ENCODE measurements at places on chromosomes 4 and X. TPM values are rescaled to one million over a fixed set of nuclear protein-coding genes. Genes with fewer than 3 reads are reported as not detected.

DNA sequence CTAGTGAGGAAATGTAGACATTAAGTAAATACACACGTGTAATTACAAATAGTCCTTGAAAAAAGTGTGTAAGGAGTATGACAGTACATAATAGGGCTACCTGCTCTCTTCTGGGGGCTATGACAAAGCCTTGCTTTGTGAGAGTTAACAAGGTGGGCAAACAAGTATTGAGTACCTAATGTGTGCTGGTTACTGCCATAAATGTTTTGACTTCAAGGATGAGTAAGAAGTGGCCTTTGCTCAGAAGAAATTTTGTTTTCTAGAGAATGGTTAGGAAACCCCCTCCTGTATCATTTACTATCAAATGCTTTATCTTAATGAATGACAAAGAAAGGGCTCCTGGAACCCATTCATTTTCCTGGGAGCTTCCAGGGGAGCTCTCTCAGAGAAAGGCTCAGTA lies 167.0 kb upstream of the CASK start:
- no peak for DNase-seq

DNA sequence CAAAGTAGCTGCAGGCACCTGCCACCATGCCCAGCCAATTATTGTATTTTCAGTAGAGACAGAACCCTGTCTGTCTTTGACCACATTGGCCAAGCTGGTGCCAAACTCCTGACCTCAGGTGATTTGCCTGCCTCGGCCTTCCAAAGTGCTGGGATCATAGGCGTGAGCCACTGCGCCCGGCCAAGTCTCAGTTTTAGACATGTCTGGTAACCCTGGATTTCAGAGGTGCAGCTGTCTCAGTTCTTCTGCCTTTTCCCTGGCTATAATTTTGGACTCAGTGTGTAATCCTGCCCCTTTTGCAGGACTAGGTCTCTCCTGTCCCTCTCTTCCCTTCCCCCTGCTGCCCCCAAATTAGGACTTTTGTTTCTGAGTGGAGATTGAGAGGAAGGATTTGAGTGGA lies 46.6 kb downstream of the FAM193A start:
- DNase-seq: no peak

The SLIT2 gene
- total RNA-seq: 0.13 TPM

DNA sequence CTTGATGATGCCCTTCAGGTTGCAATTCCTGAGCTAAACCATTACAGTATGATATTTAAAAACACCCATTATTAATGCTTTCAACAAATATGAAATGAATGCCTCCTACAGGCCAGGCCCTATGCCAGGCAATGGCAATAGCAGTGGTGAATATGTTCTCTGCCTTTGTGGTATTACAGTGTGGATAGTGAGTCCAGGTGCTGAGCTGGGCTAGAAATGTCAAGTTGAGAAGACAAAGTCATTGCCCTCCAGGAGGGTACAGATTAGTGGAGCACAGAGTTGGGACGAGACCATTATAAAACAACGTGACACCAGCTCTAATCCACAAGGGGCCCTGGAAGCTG lies 81.9 kb downstream of the RBM47 start:
- no peak for DNase-seq

DNA sequence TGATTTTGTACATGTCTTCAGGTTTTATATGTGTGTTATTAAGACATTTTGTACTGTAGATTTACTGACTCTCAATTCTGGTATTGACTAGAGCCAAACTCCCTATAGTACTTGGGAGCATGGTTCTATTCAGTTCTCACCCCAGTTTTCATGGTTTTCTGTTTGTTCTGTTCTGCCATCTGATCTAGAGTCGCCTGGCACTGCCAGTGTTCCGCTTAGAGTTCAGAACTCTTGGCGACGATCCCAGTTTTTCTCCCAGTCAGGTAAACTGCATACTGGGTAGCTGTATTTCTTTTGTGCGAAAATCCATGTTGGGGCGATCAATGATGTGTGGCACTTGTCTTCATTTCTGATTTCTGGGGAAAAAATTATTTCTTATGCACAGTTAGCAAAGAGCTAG lies 78.0 kb downstream of the PHOX2B start:
- DNase-seq: no peak

DNA sequence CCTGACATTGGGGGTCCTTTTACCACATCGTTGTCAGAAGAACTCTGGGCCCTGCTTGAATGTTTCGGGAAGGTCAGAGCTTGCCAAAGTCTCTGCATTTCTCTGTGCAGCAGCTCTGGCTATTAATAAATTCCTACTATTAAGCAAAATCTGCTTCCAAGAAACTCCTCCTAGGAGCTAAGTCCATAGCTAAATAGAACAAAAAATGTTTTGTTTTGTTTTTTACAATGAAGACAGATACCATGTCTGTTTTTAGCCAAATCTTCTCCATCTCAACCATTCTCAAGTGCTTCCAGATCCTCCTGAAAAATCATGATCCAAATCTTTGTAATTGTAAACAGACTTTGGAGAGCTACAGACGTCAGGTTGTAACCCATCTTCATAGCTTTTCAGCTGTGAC lies 161.6 kb downstream of the SPATA18 start:
- no peak for DNase-seq

The FRMPD4 gene
- not detected for total RNA-seq

GRCh38 chr4:177339477-177340374 lies 30.1 kb downstream of the NEIL3 start:
- DNase-seq: peak; percentile 43

The TMSB15B gene
- total RNA-seq: 8.3 TPM

The HSFX2 gene
- total RNA-seq: 0.25 TPM

- DNase-seq: no peak
Observed at GRCh38 chr4:35965300-35965699, 279.0 kb downstream of the ARAP2 start.

DNA sequence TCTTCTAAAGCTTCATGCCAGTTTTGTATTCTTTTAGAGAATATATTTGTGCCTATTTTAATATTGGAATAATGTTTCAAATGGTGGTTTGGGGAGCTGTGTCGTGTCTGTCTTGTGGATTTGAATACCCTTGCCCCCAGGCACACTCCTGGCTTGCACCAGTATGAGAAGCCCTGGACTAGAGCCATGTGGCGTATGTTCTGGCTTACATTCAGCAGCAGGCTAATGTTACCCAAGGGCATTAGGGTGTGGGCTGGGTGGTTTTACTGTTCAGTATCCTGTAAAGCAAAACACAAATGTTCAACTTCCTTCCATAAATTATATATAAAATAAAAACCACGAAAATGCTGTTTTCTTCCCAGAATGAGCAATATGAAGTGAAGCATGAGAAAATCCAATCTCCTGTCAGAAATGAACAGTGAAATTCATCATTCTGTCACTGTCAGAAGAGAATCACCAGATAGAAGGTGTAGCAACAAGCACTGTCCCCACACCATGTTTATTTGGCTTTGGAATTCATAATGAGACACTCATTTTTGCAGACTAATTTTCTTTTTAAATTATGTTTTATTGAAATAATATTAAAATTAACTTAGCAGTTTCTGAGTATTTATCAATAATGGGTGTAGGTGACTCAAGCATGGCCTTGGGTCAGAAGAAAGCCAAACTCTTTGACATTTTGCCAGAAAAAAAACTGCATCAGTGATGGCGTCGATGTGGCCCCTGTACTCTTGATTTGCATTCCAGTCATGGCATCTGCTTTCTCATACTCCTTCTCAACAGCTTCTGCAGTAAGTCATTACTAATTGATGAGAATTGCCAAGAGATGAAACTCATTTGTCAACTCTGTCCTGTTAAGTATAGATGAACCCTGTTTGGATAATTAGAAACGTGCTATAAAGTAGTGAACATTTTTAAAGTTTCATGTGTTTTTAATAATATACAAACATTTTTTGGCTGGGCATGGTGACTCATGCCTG lies 43.8 kb downstream of the WWC2 start:
- peak; percentile 25 for DNase-seq

DNA sequence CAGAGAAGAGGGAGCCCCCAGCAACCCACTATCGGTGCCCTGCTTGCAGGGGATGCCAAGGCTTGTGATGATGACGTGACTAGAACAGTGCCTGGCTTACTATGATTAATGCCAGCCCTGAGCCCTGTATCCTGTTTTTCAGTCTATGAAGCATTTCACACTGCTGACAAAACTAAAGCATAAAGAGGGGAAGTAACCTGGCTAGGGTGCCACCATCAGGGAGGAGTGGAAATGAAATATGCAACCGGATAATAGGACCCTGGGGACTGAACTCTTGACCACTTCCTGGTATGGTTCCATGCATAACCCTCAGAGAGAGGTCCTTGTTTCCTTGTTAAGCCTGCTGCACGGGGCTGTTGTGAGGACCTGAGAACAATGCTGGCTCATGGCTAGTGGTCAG lies 50.3 kb downstream of the MED28 start:
- peak; percentile 51 for DNase-seq

The AKAP4 gene
- total RNA-seq: not detected

GRCh38 chr4:102552781-102553180 lies 51.6 kb downstream of the NFKB1 start:
- peak; percentile 69 for DNase-seq

DNA sequence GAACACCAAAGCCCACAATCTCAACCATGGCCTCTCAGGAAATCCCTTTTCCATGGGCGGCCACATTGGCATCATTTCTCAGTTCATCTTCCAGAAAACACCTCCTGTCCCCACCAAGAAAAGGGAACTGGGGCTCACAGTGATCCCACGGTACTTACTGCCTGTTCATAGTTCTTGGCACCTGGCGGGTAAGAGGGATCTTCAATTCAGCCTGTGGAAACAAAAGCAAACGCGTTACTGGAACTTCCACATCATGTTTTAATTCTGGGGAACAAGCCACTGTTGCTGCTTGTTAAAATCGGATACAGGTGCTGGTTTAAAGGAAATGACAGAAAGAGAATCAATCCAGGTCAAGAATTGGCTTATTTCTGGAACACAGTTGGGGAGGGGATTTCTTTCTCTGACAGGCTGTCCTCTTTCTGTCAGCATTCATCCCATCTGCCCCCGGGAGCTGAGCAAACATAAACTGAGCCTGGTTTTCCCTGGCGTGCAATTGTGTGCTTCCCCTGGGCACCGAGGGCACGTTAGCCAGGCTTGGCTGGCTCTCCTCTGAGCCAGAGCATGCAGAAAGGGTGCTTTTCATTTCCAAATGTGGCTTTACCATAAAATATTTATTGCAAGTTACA lies 16.8 kb downstream of the CLNK start:
- no peak for DNase-seq

DNA sequence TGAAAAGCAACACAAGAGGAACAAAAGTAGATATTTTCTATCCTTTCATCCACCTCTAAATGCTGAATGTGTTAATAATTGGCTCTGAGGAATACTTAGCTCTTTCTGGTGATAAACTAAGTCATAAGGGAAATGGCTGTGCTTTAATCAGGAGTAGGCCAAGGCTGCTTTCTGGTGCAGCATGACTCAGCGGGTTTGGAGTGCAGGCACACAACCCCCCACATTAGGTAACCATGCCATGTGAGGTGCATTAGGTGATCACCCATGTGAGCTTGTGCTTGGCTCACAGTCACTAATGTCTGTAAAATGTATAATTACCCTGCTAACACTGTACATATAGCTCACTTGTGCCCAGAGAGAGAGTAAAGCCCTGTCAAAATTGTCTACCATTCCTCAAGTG lies 57.2 kb downstream of the USP38 start:
- peak; percentile 2 for DNase-seq

The XK gene
- under 0.01 TPM for total RNA-seq

- no peak for DNase-seq
Observed at GRCh38 chr4:41504167-41504818, 33.7 kb upstream of the LIMCH1 start.

DNA sequence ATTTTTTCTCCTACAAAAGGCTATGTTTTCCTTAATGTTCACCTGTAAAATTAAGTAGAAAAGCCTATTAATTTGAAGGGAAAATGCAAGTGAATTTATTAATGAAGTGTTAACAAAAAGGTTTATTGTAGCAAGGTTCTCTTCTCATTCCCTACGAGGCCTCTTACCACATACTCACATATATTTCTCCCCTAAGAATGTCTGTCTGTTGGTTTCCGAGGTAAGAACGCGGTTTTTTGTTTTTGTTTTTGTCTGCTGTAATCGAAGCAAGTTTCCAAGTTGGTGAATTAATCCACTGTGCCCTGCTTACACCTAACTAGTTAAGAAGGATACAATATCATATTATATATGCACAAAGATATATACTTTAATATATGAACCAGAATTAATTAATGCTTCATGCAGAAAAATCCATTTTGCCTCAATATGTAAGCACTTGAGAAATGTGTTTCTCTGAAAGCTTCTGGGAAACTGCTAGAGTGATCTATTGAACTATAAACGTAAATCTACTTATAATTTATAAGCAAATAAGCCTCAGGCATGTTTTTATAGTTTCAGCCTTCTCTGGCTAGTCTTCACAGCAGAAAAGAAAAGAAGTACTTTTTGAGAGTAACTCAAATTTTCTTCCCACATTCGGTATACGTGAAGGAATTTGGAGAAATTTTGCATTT lies 120.8 kb downstream of the EGF start:
- no peak for DNase-seq

The ADH1B gene
- 0.13 TPM for total RNA-seq

Data from dermis microvascular lymphatic vessel endothelial cell (primary cell).